ENCODE measurements at places on chromosomes 11 and 22.

- peak; percentile 63 for DNase-seq
Observed at GRCh38 chr11:45354976-45355705, 69.0 kb upstream of the SYT13 start.

- no peak for DNase-seq
Observed at GRCh38 chr22:38452373-38453065, 2.5 kb downstream of the KCNJ4 start.

- no peak for DNase-seq
Observed at GRCh38 chr11:58549644-58550043, 26.0 kb downstream of the LPXN start.

DNA sequence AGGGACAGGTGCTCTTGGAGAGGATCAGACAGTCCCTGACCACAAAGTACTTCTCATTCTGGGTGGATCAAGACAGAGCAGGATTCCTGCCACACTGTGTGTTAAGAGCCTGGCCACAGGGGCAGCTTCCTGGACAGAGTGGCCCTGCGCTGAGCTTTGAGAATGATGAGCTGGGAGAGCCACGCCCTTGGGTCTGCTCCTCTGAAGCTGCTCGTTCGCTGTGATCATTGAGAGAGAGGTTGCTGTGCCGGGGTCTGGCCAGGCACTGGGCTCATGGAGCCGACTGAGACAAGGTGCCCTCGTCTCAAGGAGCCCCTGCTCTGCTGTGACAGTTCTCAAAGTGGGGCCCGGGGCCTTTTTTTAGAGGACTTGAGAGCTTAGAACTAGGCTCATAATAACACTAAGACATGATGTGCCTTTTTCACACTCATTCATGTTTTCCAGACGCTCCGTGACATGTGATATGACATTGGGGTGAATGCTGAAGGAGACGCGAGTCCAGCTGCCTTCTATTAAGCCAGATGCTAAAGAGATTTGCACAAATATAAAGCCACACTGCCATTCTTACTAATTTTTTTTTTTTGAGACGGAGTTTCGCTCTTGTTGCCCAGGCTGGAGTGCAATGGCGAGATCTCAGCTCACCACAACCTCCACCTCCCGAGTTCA, 1.6 kb upstream of the MFRP start:
- no peak for DNase-seq

GRCh38 chr11:72637926-72638325, 36.3 kb downstream of the PDE2A start:
- DNase-seq: no peak

GRCh38 chr11:36874291-36874690, 276.3 kb upstream of the RAG2 start:
- no peak for DNase-seq

- DNase-seq: no peak
Observed at GRCh38 chr11:115612046-115612730, 108.0 kb upstream of the CADM1 start.

- no peak for DNase-seq
Observed at GRCh38 chr11:44327730-44328129, 17.8 kb upstream of the ALX4 start.

DNA sequence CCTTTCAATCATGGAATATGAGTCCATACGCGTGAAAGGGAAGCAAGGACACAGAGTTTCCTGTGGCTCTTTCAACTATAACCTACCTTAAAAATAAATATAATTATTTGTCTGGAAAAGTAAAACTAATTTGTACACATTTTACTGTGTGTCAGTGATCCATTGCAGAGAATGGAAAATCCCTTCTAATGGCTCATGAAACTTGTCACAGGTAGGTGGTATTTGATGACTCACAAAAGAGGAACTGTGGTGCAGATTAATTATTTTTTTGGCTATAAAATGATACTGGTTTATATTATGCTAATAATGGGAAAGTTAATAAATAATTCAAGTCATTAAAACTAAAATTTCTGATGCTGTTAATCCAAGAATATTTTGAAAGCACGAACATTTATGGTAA, 792.2 kb downstream of the METTL15 start:
- no peak for DNase-seq

DNA sequence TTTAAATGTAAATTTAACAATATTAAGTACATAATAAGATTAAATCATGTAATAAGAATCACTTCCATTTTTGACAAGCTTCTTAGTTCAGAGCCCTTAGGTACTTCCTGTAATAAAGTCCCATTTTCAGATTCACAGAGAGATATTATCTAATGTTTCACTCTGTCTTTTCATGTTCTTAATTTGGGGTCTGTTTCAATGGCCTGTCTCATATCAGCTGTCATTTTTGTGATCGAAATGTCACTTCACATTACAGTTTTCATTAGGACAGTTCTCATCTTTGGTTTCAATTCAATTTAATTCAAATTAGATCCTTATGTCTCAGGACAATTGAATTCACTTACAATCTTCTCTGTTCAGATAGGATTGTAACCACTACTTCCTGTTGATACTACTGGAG, 22.6 kb upstream of the OLFML1 start:
- DNase-seq: no peak

GRCh38 chr11:132601875-132602274, 930.4 kb downstream of the OPCML start:
- DNase-seq: no peak

DNA sequence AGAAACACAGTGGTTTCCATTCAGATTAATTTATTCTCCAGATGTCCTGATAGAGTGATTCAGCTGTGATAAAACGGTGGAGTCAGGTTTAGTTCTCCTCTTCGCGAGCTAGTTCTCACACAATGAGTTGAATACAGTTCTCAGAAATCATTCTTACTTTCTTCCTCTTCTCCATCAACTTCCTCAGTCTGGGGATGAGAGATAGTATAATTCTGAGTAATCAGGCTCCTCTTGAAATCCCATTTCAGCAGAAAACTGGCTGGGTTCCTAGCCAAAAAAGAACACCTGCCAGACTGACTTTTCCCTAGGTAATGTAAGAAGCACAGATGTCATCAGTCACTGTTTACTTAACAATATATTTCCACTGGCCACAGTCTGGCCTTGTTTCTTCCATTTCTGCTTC, 76.7 kb downstream of the SVIP start:
- DNase-seq: no peak

DNA sequence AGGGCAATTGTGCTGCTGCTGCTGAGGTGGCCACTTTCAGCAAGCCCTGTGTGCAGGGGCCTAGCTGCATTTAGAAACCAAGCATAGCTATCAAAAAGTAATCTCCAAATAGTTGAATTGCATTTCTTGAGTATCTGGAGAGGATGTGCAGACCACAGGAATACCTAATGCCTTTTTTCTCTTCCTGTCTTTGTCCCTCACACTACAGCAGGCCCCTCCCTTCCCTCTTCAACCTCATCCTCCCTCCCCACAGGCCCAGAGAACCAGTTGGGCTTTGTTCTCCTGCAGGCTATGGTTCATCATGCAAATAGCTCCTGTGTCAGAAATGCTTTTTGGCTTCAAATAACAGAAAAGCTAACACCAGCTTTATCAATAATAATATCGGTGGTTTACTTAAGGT, 47.7 kb downstream of the DKK3 start:
- DNase-seq: peak; percentile 5

DNA sequence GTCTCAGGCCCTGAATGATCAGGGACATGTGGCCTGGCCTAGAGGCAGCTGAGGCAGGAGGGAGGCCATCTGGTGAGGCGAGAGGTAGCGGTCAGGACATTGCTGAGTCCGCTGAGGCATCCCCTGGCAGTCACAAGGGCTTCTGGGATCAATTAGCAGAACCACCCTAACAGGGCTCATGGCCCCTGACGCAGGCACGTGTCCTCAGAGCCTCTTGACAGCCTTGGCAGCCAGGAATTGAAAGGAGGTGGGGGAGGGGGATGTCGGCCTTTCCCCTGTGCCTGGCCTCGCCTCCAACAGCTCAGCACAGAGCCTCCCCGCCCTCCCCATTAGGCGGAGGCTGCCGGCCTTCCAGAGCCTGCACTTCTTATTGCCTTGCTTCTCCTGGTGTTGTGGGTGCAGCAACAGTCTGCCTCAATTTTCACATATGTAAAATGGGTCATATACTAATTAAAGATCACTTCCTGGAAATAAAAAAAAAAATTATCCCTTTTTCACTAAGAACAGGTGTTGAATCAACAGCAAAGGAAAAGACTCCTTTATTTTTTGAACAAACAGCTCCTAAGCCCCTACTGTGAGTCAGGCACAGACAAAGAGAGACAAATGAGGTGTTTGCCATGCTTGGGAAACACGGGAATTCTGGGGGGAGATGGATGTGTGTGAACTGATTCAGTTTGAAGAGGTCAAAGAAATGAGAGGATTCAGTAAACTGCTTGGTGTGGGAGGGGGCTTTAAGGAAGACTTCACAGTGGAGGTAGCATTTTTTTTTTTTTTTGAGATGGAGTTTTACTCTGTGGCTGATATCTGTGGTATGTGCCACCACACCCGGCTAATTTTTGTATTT, 55.3 kb downstream of the NFAM1 start:
- no peak for DNase-seq

DNA sequence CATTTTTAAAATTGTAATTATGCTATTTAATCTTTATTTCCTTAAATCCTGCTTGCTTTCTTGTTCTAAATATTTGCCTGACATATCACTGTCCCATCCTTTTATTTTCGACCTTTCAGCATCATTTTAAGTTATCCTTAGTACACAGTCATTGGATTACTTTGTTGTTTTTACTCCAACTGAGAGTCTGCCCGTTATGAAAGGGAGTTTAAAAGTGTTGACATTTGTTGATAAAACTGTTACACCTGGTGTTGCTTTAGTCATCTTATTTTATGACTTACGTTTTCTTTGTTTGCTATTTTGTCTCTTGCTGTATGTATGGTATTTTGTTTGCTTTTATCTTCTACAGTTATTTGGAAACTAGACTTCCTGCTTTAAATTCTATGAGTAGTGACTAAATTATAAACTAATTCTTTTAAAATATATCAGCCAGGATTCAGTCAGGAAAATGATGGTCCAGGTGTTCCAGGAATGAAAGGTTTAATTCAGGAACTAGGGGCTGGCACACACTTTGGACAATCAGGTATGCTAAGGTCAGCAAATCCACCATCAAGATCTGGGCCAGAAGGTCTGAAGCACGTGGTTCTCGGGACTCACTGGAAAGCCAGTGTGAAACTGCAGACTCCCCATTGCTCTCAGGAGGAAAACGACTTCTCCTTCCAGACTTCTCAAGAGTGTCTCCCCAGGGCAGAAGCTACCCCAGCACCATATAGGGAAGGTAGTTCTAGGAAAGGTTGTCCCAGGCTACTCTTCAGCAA, 86.0 kb downstream of the RASSF10 start:
- DNase-seq: no peak

DNA sequence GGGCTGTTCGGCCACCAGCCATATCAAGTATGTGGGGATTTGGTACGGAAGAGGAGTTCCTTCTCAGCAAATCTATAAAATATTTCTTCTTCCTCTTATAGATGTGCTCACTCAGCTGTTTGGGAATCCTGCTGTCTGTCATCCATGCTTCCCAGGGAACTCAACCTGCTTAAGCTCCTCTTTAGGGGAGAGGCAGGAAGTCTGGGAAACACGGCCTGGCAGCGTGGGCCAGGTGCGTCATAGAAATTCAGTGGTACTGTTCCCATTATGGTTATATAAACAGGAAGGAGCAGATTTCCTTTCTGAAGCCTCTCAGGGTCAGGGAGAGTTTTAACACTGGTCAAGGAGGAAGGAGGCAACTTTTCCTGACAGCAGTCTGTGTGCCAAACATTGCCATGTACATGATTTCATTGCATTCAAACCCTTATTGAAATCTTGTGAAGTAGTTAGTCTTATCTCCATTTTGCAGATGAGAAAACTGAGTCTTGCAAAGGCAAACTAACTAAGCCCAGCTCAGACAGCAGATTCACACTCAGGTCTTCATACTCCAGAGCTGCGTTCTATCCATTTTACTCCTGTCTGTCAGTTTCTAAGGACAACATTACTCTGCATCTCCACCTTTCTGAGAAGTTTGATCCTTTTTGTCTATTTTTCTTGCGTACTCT, 35.4 kb upstream of the AMOTL1 start:
- DNase-seq: no peak

GRCh38 chr22:43451371-43452050, 39.7 kb downstream of the MPPED1 start:
- no peak for DNase-seq

DNA sequence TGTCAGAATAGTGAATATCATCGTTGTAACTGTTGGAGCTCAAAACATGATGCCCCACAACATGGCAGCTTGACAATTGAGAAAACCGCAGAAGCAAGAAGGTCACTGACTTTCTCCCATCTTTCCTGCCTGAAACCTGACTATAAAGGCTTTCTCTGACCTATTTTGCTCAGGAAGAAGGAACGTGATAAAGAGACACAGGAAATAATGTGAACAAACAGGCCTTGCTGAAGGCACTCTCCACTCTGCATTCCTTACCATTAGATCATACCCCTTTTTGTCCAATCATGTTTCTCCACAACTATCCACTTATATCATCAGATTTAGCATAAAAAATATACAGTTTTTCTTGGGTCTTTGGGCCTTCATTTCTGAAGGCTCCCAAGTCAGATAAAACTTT, 916.8 kb downstream of the METTL15 start:
- DNase-seq: no peak

DNA sequence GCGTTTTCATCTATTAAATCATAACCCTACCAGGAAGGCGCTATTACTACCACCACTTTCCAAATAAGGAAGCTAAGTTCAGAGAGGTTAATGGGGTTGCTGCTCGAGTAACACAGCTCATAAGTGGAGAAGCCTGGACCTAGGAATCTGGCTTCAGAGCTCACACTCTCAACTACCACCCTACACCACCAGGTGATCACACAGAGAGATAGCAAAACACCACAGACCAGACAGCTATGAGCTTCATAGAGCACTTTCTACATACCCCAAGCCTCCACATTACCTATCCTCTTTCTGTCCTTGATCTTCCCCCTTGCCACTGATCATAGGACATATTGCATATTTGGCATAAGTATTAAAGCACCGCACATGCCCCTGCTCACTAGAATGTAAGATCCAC, 65.4 kb downstream of the TIMP3 start:
- no peak for DNase-seq

- no peak for DNase-seq
Observed at GRCh38 chr11:61147271-61147670, 14.0 kb downstream of the VPS37C start.

- DNase-seq: no peak
Observed at GRCh38 chr11:133835593-133836548, 9.4 kb downstream of the SPATA19 start.

DNA sequence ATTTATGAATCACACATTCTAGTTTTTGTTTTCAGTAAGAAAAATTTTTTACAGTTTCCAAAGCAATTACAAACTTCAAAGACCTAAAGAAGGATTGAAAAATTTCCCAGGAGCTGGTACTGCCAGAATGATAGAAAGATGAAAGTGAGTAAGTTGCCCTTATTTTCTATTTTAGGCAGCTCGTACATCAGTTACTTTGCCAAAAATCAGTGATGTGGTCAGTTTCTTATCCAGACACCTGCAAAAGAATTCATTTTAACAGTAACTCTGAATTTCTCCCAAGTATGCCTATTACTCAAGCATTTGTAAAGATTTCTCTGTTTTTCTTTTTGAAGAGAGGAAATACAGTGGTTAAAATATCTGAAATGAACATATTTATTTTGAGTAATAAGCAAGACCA, 976.3 kb upstream of the RAG2 start:
- DNase-seq: no peak

GRCh38 chr11:119361056-119361787, 14.7 kb upstream of the MFRP start:
- no peak for DNase-seq

GRCh38 chr11:120142441-120143100, 4.7 kb upstream of the TRIM29 start:
- DNase-seq: no peak

- DNase-seq: no peak
Observed at GRCh38 chr11:33420959-33421566, 163.9 kb downstream of the HIPK3 start.

Measured in activated naive CD4-positive, alpha-beta T cell (primary cell).